ENCODE measurements at places on chromosomes 2 and 18. TPM values are rescaled to one million over a fixed set of nuclear protein-coding genes. Genes with fewer than 3 reads are reported as not detected.

The ECEL1 gene
- total RNA-seq, result not detected

The PTPN18 gene
- 13.5 TPM for total RNA-seq

The KDM3A gene
- 13.7 TPM for total RNA-seq

The PROKR1 gene
- not detected for total RNA-seq

GRCh38 chr18:63322206-63322605, 2.6 kb upstream of the BCL2 start:
- DNase-seq, result no peak

DNA sequence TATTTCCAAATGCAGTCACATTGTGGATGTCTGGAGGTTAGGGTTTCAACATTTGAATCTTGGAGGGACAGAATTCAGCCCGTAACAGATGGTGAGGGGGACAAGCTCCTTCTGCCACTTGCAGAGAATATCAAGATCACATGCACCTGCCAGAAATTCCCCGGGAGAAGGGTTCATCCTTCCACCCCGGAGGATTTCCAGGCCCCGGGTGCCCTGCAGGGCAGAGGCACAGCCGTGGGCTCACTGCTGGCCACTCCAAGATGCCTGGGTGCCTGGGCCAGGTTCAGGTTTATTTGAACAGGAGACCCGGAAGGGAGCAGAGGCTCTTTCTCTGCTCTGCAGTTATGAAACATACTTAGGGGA, 38.2 kb upstream of the MGAT4A start:
- no peak for DNase-seq

- peak; percentile 74 for DNase-seq
These were observed 428.0 kb downstream of the FBXO15 start for GRCh38 chr18:73719611-73720010.

All from HT1080 (cell line).